Fibroblast of skin of left biceps (primary cell): ENCODE measurements at places on chromosomes 1 and 21.

GRCh38 chr1:203058676-203058935 is 27.2 kb downstream of the MYOG start:
- DNase-seq: no peak

DNA sequence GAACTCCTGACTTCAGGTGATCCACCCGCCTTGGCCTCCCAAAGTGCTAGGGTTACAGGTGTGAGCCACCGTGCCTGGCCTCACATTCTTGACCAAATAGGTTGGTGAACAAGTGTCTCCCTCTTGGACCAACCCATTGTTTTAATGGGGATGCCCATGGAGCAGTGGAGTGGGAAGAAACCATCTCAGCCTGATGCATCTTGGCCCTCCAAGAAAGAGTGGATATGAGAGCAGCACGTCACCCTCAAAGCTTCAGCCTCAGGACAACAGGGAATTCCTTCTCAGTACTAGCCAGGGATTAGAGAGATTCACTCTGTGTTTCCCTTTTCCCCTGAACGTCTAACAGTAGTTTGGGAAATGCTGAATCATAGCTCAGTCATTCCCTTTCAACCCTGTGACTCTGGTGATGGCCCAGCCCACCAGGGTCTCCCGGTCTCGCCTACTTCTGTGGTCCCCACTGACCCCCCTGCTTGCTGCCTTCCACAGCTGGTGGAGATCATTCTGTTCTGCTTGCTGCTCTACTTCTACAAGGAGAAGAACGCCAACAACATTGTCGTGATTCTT is 37.4 kb downstream of the NIPAL3 start:
- no peak for DNase-seq

DNA sequence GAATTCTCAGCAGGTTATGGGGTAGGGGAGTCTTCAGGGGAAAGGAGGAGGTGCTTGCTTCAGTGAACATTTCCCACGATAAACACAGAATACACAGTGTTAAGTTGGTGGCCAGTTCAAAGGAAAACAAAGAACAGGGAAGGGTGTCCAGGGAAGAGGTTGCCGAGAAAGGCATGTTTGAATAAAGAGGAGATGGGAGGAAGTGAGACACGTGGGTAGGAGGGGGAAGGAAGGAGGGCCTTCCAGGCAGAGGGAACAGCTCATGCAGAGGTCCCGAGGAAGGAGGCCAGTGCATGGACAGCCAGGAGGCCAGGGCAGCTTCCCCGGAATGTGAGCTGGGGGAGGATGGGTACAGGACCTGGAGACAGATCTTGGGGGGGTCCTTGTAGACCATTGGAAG is 130.3 kb upstream of the TMEM51 start:
- no peak for DNase-seq

- no peak for DNase-seq
Observed at GRCh38 chr1:64001038-64001437, 202.4 kb upstream of the UBE2U start.

GRCh38 chr1:170661646-170662411 is 2.1 kb upstream of the PRRX1 start:
- DNase-seq: no peak

GRCh38 chr1:200654660-200655059 is 15.0 kb downstream of the DDX59 start:
- no peak for DNase-seq

GRCh38 chr1:19450811-19451515 is 34.4 kb downstream of the CAPZB start:
- peak; percentile 82 for DNase-seq

GRCh38 chr1:153577624-153578051 is 12.0 kb upstream of the S100A2 start:
- DNase-seq: no peak

DNA sequence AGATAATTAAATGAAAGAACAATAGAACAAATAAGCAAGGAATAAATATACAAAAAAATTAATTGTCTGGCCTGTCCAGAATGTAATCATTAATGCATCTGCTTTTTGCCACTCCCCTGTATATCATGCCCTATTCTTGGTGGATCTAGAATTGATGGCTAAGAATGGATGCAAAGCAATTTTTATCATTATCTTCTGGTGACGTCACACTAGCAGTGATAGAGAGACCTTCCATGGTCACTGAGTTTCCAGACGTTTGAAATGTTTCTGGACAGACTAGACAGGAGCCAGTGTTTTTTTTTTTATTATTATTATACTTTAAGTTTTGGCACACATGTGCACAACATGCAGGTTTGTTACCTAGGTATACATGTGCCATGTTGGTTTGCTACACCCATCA is 563.0 kb downstream of the NEGR1 start:
- no peak for DNase-seq

DNA sequence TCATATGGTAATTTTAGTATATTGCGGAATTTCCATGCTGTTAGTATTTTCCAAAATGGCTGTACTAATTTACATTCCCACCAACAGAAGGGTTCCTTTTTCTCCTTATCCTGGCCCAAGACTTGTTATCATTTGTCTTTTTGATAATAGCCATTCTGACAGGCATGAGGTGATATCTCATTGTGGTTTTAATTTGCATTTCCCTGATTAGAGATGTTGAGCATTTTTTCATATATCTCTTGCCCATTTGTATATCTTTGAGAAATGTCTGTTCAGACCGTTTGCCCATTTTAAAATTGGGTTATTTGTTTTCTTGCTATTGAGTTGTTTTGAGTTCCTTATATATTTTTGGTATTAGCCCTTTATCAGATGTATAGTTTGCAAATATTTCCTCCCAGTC is 14.0 kb downstream of the CAPZA1 start:
- DNase-seq: no peak

GRCh38 chr1:203172184-203173010 is 3.2 kb downstream of the MYBPH start:
- no peak for DNase-seq

GRCh38 chr1:77459881-77460280 is 178.1 kb downstream of the AK5 start:
- no peak for DNase-seq

DNA sequence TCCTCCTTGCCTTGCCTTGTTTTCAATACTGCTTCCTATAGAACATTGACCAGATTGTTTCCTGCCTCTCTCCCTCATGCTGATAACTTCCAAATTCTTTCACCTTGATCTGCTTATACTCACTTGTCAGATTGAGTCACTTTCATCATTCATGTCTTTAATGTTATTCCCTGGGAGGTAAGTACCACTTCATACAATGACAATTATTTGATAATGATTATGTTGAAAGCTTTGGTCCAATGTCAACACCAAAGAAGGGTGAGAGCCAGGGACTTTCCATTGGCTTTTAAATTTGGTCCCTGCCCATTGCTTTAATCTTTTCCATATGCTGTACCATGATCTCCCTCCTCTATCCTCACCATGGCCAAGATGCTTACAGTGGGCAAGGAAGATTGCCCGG is 137.4 kb downstream of the SYT2 start:
- DNase-seq: no peak

DNA sequence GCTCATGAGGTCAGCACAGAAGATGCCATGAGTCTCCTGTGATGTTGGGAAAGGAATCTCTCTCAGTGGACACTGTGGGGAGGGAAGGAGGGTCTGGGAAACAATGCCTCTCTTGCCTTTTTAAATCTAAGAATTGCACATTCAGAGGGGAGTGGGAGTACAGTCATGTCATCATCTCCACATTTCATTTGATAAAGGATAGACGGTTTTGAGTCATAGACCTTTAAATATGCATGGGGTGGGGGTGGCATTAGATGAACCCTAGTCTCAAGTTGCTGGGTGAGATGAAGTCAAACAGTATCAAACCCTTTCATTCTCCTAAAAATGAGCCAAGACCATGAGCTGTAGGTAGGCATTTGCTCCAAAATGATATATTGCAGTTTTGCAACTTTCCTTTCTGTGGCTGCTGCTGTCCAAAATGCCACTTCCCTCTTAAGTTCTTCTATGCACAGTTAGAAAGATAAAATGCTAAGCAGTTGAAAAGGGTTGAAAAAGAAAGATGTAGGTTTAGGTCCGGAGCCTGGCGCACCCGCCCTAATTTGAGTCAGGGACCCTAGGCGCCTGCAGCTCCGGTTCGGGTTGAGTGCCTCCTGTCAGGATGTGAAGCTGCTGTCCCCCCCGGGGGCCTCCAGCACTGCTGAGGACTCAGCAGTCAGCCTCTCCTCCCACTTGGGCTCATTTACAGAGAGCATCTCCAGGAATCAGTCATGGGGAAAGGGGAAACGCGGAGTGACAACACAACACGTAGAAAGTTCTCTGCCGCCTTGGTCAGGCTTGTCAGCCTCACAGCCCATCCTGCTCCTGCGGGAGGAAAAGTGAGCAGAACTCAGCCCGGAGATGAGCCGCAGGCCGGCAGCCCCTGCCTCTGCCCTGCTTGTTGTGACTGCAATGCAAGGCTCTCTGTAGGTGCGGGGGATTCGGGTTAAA is 479.3 kb upstream of the RUNX1 start:
- no peak for DNase-seq

- no peak for DNase-seq
Observed at GRCh38 chr21:38800924-38801744, 4.6 kb upstream of the ETS2 start.

DNA sequence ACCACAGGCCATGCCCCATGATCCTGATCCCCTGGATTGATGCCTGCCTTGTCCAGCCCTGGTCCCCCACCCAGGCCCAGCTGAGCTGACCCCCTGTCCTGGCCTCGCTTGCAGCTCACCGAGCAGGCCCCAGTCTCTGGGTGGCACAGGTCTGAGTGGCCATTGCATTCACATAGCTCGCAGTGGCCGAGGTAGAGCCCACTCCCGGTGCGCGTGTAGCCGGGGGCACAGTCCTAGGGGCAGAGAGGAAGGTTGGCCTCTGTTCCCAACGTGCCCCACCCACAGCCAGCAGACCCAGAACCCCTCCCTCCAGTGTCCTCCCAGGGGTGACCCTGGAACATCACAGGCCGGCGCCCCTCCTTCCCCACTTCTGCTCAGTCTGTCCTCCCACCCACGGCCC is 51.9 kb downstream of the LDLRAD2 start:
- no peak for DNase-seq

GRCh38 chr1:6688757-6689156 is 12.9 kb downstream of the DNAJC11 start:
- no peak for DNase-seq

DNA sequence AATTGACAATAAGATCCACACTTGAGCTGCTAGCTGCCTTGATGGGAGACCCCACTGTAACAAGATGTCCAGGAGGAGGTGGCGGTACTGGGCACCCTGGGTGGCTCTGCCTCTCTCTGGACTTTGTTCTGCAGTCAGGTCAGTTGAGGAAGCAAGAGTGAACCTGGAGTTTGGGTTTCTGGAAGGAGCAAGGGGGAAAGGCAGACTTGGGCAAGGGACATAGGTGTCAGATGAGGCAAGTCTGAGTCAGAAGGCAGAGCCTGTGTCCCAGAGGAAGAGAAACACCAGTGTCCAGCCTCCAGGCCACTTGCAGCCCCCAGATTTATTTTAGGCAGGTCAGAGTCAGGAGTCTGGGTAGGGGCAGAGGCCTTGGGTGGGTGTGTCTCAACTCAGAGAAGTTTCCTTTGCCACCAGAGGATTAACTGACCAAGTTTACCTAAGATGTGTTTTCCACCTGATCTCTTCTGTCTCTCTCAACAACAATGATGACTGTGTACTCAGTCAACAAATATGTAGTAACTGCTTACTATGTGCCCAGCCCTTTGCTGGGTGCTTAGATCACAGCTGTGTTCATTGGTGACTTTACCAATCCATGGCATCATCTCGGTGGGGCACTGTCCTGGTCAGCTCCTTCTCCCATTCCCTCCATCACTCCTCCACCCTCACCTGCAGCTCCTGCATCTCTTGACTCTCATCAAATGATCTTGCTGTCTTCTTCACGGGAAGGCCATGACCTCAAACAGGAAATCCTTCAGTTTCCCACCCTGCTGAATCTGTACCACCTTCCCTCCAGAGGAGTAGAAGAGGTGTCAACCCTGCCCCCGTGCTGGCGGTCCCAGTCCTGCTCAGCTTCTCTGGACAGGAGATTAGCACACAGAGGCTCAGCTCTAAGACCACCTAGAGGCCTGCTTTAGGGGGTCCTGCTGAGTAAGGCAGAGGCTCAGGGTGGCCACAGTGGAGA is 36.6 kb downstream of the ELF3 start:
- no peak for DNase-seq

DNA sequence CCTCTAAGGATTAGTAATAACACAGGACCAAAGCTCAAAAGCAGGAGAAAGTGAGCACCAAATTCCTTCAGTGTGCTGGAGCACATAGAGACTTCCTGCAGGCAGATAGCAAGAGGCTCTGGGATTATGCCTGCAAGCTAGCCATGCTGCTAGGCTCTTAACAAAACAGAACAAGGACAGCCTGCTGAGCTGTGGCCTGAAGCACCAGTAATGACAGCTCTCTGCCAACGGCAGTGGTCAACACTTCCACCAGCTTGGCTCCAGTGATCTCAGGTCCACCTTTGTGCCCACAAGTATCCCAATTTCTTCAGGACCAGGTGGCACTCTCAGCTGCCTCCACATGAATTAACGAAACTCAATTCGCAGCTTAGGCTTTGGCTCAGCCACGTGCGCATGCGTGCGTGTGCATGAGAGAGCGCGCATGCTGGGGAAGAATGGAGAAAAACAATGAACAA is 64.2 kb downstream of the SLC45A1 start:
- no peak for DNase-seq

GRCh38 chr1:113142791-113143190 is 69.8 kb downstream of the LRIG2 start:
- DNase-seq: peak; percentile 19

GRCh38 chr1:182586380-182586779 is 2.7 kb downstream of the RNASEL start:
- DNase-seq: no peak

GRCh38 chr1:168348146-168348709 is 67.6 kb downstream of the TBX19 start:
- no peak for DNase-seq

- DNase-seq: no peak
Observed at GRCh38 chr1:151729157-151729965, 8.0 kb downstream of the RIIAD1 start.

- no peak for DNase-seq
Observed at GRCh38 chr1:205667909-205668643, 12.2 kb downstream of the SLC45A3 start.
